ENCODE measurements at places on chromosomes 1 and 21.
A peak's percentile ranks its signal among the peaks of the same experiment; 100 is the strongest.

GRCh38 chr1:169106921-169107602, 572 bp downstream of the ATP1B1 start:
- peak; percentile 29 for DNase-seq

GRCh38 chr1:227526524-227526923, 36.8 kb upstream of the ZNF678 start:
- no peak for DNase-seq

DNA sequence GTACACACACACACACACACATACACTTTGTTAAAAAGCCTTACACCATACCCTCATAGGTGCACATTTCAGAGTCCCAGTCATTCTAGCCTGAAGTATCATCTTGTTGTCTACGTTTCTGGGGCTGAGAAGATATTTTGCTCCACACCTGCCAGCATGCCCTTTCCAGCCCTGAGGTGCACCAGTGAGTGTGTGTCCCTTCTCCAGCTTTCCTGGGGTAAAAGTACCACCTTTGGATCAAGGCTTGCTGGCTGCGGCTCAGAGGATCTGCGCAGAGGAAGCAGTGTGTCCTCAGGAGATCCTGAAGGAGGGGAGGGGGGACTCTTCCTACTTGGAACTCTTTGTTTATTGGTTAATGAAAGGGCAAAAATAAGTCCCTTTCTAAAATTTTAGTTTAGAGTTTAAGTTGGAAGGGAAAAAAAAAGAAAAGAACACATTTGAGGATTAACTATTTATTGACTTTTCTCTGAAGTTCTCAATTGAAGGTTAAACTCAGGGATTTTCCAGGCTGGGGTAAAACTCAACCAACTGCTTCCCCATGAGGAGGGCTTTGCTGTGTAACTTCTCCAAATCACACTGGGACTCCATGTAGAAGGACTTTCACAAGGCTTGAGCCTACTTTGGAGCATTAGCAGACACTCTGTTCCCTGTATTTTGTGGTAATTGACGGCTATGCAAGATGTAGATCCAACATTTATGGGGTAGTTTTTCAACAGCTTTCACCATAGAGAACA, 200.3 kb upstream of the SGIP1 start:
- no peak for DNase-seq

DNA sequence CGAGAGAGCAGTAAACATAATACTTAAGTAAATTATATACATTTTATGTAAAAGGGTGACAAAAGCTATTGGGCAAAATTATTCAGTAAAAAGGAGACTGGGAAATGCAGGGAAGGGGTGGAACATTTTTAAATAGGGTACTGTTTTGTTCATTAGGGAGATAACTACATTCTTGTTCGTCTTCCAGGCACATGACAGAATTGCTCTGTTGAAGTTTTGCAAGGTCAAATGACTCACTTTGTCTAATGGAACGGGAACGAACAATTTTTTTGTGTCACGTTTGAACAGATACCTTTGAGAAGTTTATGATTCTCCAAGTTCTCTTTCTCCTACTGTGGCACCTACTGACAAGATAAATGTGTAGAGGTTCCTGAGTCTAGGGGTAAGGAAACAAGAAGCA, 382.3 kb upstream of the ZRANB2 start:
- no peak for DNase-seq

DNA sequence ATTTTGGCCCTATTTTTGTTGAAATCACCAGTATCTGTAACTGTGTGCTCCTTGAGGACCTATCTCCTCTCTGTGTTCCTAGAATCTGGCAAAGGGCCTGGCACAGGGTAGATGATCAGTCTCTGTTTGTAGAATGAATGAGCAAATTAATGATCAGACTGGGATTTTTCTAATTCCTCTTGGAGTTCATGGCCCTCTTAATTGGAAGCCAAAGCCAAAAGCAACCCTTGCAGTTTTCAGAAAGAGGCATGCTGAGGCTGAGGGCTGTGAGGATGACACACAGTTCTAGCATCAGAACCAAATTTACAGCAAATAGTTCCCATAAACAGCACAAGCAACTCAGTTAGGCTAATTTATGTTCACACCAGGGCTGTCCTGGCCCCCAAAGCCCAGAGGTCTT, 111.1 kb upstream of the BEND5 start:
- DNase-seq: no peak

- no peak for DNase-seq
Observed at GRCh38 chr1:155011004-155011416, 8.4 kb downstream of the ZBTB7B start.
